Naive thymus-derived CD8-positive, alpha-beta T cell (primary cell): ENCODE measurements at places on chromosomes 7 and 10.

GRCh38 chr7:99679400-99680191 lies at the start of gene CYP3A5:
CYP3A5 (minus strand) TSS chr7:99679996; CDS start chr7:99679896, 100 bp downstream.
- peaks cover 19% of the 10 kb centered on the region for H3K4me1 ChIP-seq
- H3K36me3 ChIP-seq, result peaks cover 17% of the 10 kb centered on the region
- H3K27me3 ChIP-seq, result no peaks in the 10 kb centered on the region
- peak within 1 kb of the TSS; percentile 8 for H3K27ac ChIP-seq
- DNase-seq, result no peak

GRCh38 chr10:124733571-124734245 lies 10.5 kb downstream of the FAM53B start:
- H3K4me1 ChIP-seq, result peaks cover 77% of the 10 kb centered on the region
- peak overlapping the region; percentile 96 for H3K27ac ChIP-seq
- H3K4me3 ChIP-seq, result peak overlapping the region; percentile 2
- H3K36me3 ChIP-seq, result no peaks in the 10 kb centered on the region
- DNase-seq, result no peak
- no peaks in the 10 kb centered on the region for H3K27me3 ChIP-seq

GRCh38 chr10:131869344-131869743 lies 31.5 kb upstream of the PPP2R2D start:
- H3K4me3 ChIP-seq, result no peak overlapping the region
- peaks cover 6% of the 10 kb centered on the region for H3K27me3 ChIP-seq
- H3K4me1 ChIP-seq, result no peaks in the 10 kb centered on the region
- no peak for DNase-seq
- no peak overlapping the region for H3K27ac ChIP-seq

- DNase-seq, result no peak
- H3K27me3 ChIP-seq, result no peaks in the 10 kb centered on the region
- H3K27ac ChIP-seq, result peak overlapping the region; percentile 30
- peaks cover 9% of the 10 kb centered on the region for H3K4me1 ChIP-seq
- H3K36me3 ChIP-seq, result peaks cover 15% of the 10 kb centered on the region
These were observed 32.0 kb downstream of the CUL2 start for GRCh38 chr10:35058134-35058533.

DNA sequence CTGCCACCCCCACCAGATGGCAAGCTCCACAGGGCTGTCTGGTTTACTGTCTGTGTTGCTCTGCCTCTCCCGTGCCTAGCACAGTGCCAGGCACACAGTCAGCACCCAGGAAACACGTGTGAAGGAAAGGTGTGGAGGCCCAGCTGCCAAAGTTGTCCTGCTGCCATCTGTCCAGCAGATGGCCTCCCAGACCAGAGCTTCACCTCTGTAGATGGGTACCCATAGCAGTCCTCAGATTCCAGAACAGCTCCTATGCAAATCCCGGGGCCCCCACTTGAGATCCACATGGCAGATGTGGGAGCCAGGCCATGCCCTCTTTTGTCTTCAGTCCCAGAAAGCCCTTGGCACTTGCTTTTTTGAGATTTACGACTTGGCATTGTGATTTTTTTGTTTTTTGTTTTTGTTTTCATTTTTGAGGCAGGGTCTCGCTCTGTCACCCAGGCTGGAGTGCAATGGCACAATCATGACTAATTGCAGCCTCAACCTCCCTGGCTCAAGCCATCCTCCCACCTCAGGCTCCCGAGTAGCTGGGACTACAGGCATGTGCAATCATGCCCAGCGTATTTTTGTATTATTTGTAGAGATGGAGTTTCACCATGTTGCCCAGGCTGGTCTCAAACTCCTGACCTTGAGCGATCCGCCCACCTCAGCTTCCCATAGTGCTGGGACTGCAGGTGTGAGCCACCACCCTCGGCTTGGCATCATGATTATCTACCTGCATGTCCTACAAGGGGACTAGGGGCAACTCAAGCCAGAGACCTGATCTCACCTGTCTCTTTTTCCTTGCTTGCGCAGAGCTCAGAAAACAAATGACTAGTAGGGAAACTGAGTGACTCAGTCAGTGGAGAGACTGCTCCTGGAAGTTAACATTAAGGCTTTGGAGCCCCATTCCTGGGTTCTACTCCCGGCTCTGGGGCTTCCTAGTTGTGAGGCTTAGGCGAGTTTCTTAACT lies 16.9 kb upstream of the PALD1 start:
- H3K27ac ChIP-seq, result no peak overlapping the region
- H3K4me3 ChIP-seq, result no peak overlapping the region
- DNase-seq, result peak; percentile 73

- no peak overlapping the region for H3K27ac ChIP-seq
- no peak overlapping the region for H3K4me3 ChIP-seq
- no peak for DNase-seq
- no peaks in the 10 kb centered on the region for H3K4me1 ChIP-seq
- H3K36me3 ChIP-seq, result peaks cover 35% of the 10 kb centered on the region
These were observed 119.7 kb upstream of the KLF14 start for GRCh38 chr7:130853503-130854279.

GRCh38 chr7:57339198-57339944 lies 110.6 kb upstream of the ZNF716 start:
- H3K4me1 ChIP-seq, result no peaks in the 10 kb centered on the region
- no peak for DNase-seq
- no peak overlapping the region for H3K4me3 ChIP-seq
- H3K27me3 ChIP-seq, result no peaks in the 10 kb centered on the region
- H3K36me3 ChIP-seq, result peaks cover 6% of the 10 kb centered on the region

GRCh38 chr7:40115936-40116335 lies 18.5 kb downstream of the MPLKIP start:
- H3K27me3 ChIP-seq, result no peaks in the 10 kb centered on the region
- H3K4me1 ChIP-seq, result no peaks in the 10 kb centered on the region
- DNase-seq, result no peak
- H3K36me3 ChIP-seq, result peaks cover 5% of the 10 kb centered on the region

GRCh38 chr7:37112876-37113275 lies 335.8 kb downstream of the ELMO1 start:
- DNase-seq, result no peak
- no peak overlapping the region for H3K27ac ChIP-seq
- H3K36me3 ChIP-seq, result peaks cover 24% of the 10 kb centered on the region

DNA sequence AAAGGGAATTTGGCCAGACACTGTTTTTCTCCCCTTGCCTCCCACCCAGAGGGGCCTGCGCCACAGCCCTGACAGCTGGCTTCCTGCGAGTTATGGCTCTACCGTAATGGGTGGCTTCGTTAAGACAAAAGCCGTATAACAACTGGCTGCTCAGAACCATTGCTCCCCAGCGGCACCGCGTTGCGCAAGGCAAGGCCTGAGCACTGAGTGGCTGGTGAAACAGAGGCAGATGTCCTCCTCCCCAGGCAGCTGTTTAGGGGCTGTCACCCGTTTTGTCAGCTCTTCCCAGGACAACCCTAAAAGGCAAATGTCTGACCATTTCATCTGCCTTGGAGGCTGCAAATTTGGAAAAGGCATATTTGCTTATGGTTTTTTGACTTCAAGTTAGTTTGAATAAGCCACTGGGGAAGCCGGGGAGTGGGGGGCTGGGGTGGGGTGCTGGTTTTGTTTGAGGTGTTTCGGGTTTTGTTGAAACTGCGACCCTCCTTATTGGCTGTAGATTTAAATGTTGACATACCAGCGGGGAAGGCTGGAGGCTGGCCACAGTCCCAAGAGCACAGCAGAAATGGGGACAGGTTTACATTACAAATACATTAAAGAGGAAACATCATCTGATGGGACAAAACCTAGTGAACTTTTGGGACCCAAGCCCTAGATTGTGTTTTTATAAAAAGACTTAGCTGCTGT lies 681 bp upstream of the SPOCK2 start:
- peak; percentile 46 for DNase-seq
- peak overlapping the region; percentile 100 for H3K27ac ChIP-seq
- H3K4me3 ChIP-seq, result peak overlapping the region; percentile 100
- peaks cover 21% of the 10 kb centered on the region for H3K36me3 ChIP-seq
- no peaks in the 10 kb centered on the region for H3K27me3 ChIP-seq
- H3K4me1 ChIP-seq, result peaks cover 31% of the 10 kb centered on the region

DNA sequence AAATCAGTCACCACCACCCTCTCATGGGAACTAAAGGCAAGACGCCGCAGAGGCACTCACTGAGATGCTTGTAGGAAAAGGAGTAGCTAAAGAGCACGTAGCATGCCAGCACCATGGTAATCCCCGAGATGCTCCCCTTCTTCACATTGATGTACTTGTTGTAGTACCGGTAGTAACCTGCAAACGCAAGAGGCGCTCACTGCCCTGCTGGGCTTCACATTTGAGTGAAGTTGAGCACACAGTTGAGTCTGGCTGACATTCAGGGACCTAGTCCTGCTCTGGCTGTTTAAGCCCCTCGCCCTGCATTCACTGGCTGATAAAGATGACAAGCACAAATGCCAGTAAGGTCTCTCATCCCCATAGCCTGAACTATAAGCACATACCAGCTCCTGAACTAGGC lies 6.9 kb downstream of the ATP5MF start:
- H3K36me3 ChIP-seq, result peaks cover 4% of the 10 kb centered on the region
- H3K27me3 ChIP-seq, result no peaks in the 10 kb centered on the region
- peaks cover 44% of the 10 kb centered on the region for H3K4me1 ChIP-seq
- no peak overlapping the region for H3K4me3 ChIP-seq

DNA sequence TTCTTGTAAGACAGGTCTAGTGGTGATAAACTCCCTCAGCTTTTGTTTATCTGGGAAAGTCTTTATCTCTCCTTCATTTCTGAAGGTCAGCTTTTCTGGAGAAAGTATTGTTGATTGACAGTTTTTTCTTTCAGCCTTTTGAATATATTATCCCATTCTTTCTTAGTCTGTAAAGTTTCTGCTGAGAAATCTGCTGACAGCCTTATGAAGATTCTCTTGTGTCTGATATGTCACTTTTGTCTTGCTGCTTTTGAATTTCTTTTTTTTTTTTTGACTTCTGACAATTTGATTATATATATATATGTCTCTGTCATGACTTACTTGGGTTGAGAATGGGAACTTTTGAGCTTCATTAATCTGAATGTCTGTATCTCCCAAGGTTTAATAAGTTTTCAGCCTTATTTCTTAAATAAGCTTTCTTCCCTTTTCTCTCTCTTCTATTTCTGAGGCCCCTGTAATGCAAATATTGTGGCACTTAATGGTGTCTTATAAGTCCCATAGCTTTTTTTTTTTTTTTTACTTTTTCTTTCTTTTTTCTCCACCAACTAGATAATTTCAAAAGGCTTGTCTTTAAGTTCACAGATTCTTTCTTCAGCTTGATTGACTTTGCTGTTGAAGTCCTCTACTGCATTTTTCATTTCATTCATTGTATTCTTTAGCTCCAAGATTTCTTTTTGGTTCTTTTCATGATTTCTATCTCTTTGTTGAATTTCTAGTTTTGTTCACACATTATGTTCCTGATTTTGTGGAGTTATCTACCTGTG lies 81.4 kb upstream of the IL6 start:
- H3K4me3 ChIP-seq, result no peak overlapping the region
- no peak for DNase-seq
- H3K27me3 ChIP-seq, result peaks cover 7% of the 10 kb centered on the region
- no peaks in the 10 kb centered on the region for H3K4me1 ChIP-seq
- H3K27ac ChIP-seq, result no peak overlapping the region

- H3K27ac ChIP-seq, result no peak overlapping the region
- H3K4me1 ChIP-seq, result no peaks in the 10 kb centered on the region
- no peak for DNase-seq
- H3K36me3 ChIP-seq, result no peaks in the 10 kb centered on the region
- H3K4me3 ChIP-seq, result no peak overlapping the region
- H3K27me3 ChIP-seq, result no peaks in the 10 kb centered on the region
These were observed 77.0 kb upstream of the PHYHIPL start for GRCh38 chr10:59099481-59099880.

- no peak overlapping the region for H3K4me3 ChIP-seq
- H3K27me3 ChIP-seq, result peaks cover 22% of the 10 kb centered on the region
- peaks cover 7% of the 10 kb centered on the region for H3K4me1 ChIP-seq
- H3K27ac ChIP-seq, result no peak overlapping the region
- H3K36me3 ChIP-seq, result no peaks in the 10 kb centered on the region
These were observed 298.5 kb downstream of the KLF6 start for GRCh38 chr10:3486346-3487065.

GRCh38 chr10:124047427-124048152 lies 45.8 kb downstream of the CHST15 start:
- peaks cover 6% of the 10 kb centered on the region for H3K27me3 ChIP-seq
- no peak overlapping the region for H3K27ac ChIP-seq
- H3K36me3 ChIP-seq, result no peaks in the 10 kb centered on the region
- no peak for DNase-seq
- peaks cover 8% of the 10 kb centered on the region for H3K4me1 ChIP-seq

GRCh38 chr7:2608921-2609411 lies 22.8 kb upstream of the TTYH3 start:
- H3K27me3 ChIP-seq, result no peaks in the 10 kb centered on the region
- no peaks in the 10 kb centered on the region for H3K36me3 ChIP-seq
- peaks cover 10% of the 10 kb centered on the region for H3K4me1 ChIP-seq
- peak; percentile 24 for DNase-seq
- peak overlapping the region; percentile 47 for H3K27ac ChIP-seq

DNA sequence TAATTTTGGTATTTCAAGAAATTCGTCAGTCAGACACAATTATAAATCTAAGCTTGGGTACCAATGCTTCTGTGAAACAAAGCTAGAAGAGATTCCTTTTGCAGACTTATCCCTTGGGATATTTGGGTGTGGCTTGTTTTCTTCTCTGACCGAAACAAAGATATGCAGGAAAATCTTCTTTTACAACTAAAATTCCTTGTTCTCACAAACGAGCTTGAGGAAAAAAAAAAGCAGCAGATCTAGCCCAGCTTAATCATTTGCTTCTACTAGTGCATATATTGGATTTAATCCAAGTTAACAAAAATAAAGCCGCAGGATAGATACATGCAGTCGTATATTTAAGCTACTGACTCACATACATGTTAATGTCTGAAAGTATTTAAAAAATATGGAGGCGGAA lies 104.2 kb downstream of the PRTFDC1 start:
- H3K27ac ChIP-seq, result no peak overlapping the region
- H3K4me1 ChIP-seq, result peaks cover 7% of the 10 kb centered on the region
- no peak overlapping the region for H3K4me3 ChIP-seq
- H3K36me3 ChIP-seq, result no peaks in the 10 kb centered on the region

GRCh38 chr10:86706401-86706841 lies 38.1 kb downstream of the LDB3 start:
- peaks cover 14% of the 10 kb centered on the region for H3K4me1 ChIP-seq
- no peak overlapping the region for H3K27ac ChIP-seq
- no peak overlapping the region for H3K4me3 ChIP-seq
- peaks cover 2% of the 10 kb centered on the region for H3K27me3 ChIP-seq

DNA sequence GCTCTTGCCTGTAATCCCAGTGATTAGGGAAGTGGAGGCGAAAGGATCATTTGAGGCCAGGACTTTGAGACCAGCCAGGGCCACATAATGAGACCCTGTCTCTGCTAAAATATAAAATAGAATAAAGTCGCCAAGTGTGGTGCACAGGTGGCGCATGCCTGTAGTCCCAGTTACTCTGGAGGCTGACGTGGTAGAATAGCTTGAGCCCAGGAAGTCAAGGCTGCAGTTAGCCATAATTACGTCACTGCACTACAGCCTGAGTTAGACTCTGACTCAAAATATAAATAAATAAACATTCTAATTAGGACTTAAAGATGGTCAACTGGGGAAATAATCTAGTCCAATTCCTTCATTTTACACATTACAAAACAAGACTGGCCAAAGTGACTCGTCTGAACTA lies 768 bp downstream of the CHCHD2 start:
- H3K4me3 ChIP-seq, result peak overlapping the region; percentile 98
- peaks cover 48% of the 10 kb centered on the region for H3K36me3 ChIP-seq
- DNase-seq, result peak; percentile 49
- no peaks in the 10 kb centered on the region for H3K27me3 ChIP-seq
- peaks cover 39% of the 10 kb centered on the region for H3K4me1 ChIP-seq
